ENCODE measurements at places on chromosomes 3 and 15.

- DNase-seq = no peak
Measured at GRCh38 chr3:53179580-53179979, 18.6 kb downstream of the PRKCD start.

DNA sequence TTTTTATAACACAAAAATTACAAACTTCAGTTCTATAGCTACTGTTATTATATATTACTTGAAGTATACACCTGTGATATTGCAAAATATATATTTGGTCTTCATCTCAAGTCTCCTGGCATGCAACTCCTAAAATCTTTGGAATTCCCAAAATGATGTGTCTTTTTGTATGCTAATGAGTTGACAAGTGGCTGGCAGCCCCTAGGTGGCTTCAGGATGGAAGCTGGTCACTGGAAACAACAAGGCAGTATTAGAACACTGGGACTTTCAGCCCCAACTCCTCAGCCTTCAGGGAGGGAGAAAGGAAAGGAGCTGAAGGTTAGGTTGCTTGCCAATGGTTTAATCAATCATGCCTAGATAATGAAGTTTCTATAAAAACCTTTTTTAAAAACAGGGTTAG lies 112.0 kb downstream of the SCAPER start:
- DNase-seq = no peak

DNA sequence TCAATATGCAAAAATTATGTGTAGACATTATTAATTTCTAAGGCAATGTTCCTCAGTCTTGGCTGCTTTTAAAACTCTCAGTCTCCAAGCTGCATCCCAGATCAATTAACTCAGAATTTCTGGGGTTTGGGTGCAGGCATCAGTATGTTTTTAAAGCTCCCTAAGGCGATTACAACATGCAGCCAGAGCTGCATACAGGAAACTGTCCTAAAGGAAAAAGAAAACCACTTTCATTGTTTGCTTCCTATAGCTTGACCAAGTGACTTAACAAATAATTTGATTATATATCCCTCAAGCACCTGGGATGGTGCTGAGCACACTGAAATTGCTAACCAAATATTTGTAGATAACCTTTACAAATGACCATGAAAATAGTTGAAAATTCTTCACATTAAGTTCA lies 194.7 kb downstream of the DTWD1 start:
- DNase-seq = no peak

- peak; percentile 17 for DNase-seq
Measured at GRCh38 chr3:149199474-149199873, 22.2 kb downstream of the CP start.

DNA sequence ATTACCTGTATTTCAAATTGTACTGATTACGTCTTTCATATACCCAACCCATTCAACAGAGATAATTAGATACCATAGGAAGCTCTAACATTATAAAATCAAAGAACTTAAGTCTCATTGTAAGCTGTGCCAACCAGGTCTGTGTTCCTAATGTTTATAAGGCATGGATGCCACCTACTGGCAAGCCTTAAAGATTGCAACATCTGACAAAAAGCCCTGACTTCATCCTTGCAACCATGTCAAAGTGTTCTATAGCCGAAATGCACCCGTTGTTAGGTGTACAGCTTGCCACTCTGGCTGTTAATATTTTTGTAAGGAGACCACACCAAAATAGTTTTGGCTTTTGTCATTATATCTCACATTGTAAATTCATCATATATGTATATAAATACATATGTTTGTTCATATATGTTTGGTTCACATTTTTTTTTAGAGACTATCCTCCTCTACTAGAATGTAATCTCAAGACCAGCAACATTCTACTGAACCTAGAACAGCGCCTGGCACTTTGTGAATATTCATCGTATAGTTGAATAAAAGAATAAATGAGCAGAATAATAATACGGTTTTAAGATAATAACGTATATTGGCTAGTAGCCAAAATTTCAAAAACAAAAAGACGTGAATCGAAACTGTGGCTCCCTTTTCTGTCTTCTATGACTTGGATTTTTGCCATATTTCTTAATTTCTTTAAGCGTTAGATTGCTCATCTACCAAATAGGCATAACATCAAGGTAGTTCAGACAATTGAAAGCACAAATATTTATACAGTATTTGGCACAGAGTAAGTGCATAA lies 258.1 kb downstream of the TBL1XR1 start:
- peak; percentile 61 for DNase-seq

DNA sequence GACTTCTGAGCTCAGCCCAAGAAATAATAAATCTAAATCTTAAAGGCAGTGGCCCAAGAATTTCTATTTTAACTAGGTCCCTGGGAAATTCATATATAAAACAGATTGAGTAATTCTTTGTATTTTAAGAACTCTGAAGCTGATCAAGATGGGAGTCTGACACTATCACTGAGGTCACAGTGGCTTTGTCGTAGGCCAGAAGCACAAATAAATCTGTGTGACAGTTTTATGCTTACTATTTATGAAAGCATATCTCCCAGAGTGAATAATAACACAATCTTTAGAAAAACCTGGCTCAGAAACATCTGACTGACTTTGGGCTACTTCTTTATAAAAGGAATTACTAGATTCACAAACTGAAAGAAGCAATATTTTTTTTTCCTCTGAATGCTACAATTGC lies 51.9 kb downstream of the SLITRK3 start:
- no peak for DNase-seq

GRCh38 chr3:180617049-180617448 lies 15.1 kb downstream of the TTC14 start:
- DNase-seq = no peak

DNA sequence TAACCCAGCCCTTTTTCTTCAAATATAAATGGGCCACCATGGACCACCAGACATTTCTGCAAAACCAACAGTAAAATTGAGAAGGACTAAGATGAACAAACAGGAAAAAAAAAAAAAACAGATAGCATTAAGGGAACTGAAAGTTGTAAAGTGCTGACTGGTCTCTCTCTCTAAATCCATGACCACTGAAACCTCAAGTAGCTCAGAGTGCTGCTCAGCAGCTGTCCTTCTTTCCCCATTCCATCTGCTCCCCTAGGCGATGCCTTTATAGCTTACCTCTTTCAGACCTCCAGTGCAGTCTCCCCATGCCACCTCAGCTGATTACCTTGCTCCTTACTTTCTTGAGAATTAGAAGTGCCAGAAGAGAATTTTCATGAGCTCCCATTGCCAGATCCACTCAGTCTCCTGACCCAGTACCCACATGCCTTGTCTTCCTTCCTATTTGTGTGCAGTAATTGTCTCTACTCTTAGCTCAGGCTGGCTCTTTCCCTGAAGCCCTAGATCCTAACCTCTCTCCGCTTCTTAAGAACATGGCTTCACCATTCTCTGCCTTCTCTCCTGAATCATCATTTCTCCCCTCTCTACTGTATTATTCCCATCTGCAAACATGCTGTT lies 23.9 kb upstream of the XIRP1 start:
- no peak for DNase-seq

DNA sequence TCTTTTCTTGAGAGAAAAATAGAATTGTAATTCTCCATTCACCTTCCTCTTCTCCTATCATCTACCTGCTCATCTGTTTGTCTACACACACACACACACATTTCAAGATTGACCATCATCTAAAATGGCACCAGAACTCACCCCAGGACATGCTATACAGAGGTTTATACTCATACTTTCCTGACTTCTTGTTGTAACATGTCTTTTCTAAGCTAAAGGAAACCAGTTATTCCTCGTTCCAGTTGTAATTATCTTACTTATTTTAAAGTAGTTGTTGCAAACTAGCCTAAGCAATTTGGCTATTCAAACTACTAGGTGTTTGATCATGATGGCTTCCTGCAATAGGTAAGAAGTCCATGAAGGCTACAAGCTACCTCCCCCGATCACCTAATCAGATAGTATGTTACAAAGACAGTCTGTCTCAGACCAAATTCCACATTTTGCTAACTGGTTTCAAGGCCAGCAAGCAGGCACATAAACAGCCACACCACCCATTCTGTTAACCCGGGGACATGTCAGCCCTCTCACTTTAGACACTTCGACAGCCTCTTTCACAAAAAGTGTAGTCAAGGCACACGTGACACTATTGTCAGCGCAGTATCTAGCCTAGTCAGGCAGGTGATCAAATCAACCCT lies 189.7 kb downstream of the SHQ1 start:
- DNase-seq = no peak

GRCh38 chr3:197598404-197598980 lies 42.7 kb upstream of the BDH1 start:
- DNase-seq = no peak

GRCh38 chr15:57686657-57687056 lies 19.9 kb upstream of the POLR2M start:
- no peak for DNase-seq

GRCh38 chr3:40800343-40800742 lies 275.6 kb downstream of the ZNF621 start:
- peak; percentile 56 for DNase-seq

Measured in HFF-Myc (cell line).